ENCODE measurements at places on chromosomes 5 and 9.

DNA sequence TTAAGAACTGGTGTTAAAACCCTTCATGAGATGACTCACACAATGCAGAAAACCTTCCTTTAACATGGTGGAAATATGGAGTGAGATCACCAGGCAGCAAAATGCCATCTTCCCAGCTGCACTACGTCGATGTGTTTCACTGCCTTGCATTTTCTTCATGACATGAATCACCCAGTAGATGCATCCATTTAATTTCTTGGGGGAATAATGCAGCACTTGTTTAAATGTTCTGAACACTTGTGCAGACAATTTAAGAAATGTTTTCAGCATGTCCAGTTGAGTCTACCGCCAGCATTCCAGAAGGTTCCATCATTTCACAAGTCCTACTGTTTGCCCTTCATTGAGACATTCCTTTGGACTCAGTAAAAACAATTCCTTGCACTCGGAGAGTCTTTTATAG lies 81.6 kb downstream of the ADAMTS16 start:
- DNase-seq, result no peak

GRCh38 chr5:146584750-146585149 lies 68.8 kb upstream of the GPR151 start:
- no peak for DNase-seq

DNA sequence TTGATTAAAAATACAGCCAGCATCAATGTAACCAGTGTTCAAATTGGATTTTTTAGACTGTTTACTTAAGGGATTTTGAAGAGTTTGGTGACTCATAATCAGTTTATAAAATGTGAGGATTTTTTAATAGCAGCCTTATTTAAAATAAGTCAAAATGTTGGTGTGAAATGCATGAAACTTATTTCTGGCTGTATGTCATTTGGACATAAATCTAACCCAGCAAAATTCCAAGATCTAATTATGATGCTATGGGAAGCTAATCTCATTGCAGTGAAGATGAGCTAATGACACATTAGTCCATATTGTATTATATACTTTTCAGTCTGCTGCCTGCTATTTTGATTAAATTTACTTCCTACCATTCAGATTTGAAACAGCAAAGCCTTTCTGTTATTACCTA lies 140.3 kb downstream of the AOPEP start:
- DNase-seq, result no peak

- no peak for DNase-seq
These were observed 17.0 kb downstream of the PBX3 start for GRCh38 chr9:125764198-125764597.

- no peak for DNase-seq
These were observed 9.2 kb downstream of the DCANP1 start for GRCh38 chr5:135437796-135438560.
